Stimulated activated CD4-positive, alpha-beta T cell treated with anti-CD3 and anti-CD28 coated beads, Interleukin-1b, Interleukin-23, amount 100 ng/mL, for 24 hours (primary cell): ENCODE measurements at places on chromosomes 3 and 15.

- DNase-seq, result no peak
Observed at GRCh38 chr15:69548395-69549180, 96.0 kb downstream of the RPLP1 start.

- no peak for DNase-seq
Observed at GRCh38 chr3:185362850-185363661, at the start of gene MAP3K13. TSS of gene MAP3K13 (plus strand) at chr3:185363136. CDS start at chr3:185428582, 65,446 bp downstream.

DNA sequence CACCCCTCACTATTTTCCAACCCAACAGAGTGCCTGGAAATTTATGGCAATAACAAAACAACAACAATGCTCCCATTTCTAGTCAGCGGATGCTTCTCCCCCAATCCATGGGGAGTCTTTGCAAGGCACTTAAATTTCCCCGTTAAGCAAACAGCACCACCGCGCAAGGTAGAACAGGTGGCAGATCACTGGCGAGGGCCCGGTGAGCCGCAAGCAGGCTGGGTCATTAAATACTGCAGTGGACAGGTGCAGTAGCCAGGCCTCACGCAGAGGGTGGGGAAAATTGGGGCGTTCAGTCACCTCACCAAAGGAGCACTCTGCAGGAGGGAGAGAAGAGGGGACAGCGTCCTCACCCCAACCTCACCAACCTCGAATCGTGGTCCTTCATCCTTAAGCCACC is 147.5 kb downstream of the NTRK3 start:
- DNase-seq, result no peak

DNA sequence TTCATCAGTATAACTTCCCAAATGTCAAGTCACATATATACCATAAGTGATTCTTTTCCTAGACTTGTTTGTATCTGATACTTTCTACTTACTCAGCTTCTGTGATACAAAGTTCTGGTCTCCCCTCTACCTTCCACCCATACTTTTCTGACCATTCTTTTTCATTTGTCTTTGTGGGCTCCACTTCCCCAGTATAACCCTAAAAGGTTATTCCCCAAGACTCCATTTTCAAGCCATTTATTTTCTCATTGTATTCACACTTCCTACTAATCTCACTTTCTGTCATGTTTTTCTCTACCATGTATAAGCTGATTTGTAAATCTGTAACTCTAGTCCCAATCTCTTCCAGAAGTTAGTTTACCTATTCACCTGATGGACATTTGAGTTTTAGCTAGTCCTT is 34.0 kb downstream of the IQCB1 start:
- DNase-seq, result no peak

GRCh38 chr3:179196098-179196497 is 47.9 kb downstream of the PIK3CA start:
- DNase-seq, result no peak

DNA sequence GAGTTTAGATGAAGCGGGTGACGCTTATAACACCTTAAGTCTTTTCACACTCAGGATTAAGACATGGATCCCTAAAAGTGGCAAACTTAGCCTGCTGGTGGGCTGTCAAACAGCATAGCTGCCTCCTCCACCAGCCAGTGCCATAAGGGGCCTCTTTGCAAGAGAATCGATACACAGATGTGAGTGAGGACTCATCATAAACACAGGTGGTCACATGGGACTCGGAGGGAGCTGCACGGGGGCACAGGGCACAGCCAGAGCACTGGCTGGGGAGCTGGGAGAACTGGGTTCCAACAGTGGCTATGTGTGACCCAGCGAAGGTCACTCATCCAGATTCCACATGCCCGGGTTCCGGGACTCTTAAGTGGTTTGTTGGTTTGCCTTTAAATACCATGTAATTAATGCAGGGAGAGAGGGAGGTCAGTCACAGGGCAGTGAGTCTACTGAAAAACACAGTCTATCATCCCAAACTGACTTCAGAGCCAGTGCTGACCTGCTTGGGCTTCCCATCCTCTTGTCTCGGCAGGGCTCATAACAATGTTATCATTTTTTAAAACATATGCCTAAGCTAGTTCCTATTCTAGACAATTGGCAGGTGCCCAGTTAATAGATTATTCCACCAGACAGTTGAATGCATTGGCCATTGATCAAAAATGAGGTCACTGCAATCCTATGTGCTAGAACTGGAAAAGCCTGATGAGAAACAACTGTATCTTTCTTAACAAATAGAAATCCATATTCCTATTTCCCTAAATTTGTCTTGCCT is 51.8 kb downstream of the SLC12A8 start:
- DNase-seq, result no peak

GRCh38 chr3:8555113-8555661 is 53.6 kb downstream of the LMCD1 start:
- DNase-seq, result no peak

GRCh38 chr3:71458895-71459294 is 124.6 kb downstream of the FOXP1 start:
- DNase-seq, result no peak

DNA sequence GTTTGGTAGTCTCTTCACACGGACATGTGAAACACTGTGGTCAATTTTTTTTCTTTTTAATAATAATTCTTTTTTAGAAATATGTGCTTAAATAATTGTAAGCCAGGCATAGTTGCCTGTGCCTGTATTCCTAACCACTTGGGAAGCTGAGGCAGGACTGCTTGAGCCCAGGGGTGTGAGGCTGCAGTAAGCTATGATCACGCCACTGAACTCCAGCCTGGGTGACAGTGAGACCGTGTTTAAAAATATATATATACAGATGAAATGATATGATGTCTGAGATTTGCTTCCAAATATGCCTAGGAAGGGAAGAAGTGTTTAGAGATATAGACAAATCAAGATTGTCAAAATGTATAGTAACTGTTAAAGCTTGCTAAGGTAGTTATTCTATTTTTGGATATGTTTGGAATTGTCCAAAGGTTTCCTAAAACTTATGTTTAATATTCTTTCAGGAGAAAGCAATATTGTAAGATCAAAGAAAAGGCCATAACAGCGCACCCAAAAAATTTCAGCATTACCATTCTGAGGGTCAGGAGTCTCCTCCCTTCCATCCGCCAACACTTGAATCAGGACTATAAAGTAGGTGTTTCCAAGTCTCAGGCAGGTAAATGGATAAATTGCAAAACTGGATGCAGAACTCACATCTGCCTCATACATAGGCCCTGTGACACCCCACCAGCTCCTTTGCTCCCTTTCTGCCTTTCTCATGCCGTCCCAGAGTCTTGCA is 532 bp upstream of the SELENOT start:
- no peak for DNase-seq

- DNase-seq, result no peak
Observed at GRCh38 chr3:32340039-32340438, 51.6 kb upstream of the CMTM7 start.
